H7 (cell line): ENCODE measurements at places on chromosomes 1 and 21.

- no peak for DNase-seq
These were observed 235.8 kb downstream of the COL11A1 start for GRCh38 chr1:102872526-102872925.

GRCh38 chr21:20459838-20460237 is 538.4 kb upstream of the NCAM2 start:
- no peak for DNase-seq

GRCh38 chr1:29958271-29958670 is 721.9 kb downstream of the PTPRU start:
- DNase-seq = no peak

DNA sequence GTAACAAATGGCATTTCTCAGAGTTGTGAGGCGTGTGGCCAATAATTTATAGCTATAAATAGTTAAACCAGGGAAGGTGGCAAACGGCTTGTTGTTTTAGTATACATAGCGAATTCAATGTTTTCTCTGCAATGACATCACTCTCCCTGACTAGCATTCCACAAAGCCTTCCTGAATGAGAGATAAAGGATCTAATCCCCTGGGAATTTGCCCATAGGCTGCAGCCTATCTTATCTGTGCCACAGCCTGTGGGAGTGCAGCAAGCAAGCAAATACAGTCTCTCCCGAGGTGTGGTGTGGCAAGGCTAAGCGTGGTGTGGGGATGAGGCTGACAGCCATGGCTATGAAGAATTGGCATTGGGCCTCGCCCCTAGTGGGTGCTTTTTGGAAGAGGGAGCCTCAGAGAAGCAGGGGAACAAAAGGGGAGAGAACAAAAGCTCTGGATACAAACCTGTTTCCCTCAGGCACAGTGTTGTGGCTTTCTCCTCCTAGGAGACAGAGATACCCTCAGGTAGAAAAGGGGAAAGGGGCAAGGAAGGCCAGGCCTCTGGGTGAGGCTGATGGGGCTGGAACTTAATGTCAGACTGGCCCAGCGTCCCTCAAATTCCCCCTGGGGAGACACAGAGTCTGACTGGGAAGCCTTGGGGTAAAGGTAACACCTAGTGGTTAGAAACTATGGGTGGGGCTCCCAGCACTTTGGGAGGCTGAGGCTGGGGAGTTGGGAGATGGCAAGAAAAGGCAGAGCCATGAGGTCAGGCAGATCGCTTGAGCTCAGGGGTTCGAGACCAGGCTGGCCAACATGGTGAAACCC is 8.9 kb downstream of the TAGLN2 start:
- DNase-seq = peak; percentile 67

DNA sequence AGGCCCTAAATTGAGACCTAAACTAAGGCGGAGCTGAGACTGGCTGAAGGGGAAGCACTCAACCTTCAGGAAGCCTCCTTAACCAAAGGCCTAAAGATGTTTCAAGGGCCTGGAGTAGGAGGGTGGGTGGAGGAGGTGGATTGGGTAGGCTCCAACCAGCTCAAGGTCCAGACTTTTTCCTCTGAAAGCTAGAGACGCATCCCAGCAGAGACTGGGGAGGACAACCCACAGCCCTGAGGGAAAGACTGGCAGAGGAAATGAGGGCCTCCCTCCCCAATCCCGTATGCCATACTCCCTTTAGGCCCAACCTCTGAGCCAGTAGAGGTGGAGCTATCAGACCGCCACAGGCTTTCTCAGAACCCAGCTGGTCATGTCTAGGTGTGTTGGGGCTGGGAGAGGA is 1.1 kb downstream of the ECM1 start:
- DNase-seq = no peak

GRCh38 chr21:37219761-37220432 is 47.2 kb downstream of the VPS26C start:
- DNase-seq = no peak

GRCh38 chr1:18384471-18384870 is 96.3 kb upstream of the KLHDC7A start:
- peak; percentile 64 for DNase-seq

GRCh38 chr1:40045766-40046165 is 5.2 kb downstream of the CAP1 start:
- no peak for DNase-seq

GRCh38 chr1:9434247-9435152 is 104.8 kb upstream of the SLC25A33 start:
- no peak for DNase-seq

DNA sequence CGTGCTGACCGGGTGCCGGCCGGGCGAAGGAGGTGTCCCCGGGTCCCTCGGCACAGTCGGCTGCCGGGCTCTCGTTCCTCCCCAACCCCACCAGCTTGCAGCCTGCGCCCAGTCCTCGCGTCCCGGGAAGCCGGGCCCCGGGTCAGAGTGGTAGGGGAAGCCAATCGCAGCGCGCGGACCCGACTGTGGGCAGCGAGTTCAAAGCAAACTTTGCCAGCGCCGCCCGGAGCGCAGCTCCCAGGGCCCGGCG is 328 bp downstream of the MYCL start:
- DNase-seq = no peak

GRCh38 chr1:71908303-71908702 is 374.0 kb downstream of the NEGR1 start:
- no peak for DNase-seq

DNA sequence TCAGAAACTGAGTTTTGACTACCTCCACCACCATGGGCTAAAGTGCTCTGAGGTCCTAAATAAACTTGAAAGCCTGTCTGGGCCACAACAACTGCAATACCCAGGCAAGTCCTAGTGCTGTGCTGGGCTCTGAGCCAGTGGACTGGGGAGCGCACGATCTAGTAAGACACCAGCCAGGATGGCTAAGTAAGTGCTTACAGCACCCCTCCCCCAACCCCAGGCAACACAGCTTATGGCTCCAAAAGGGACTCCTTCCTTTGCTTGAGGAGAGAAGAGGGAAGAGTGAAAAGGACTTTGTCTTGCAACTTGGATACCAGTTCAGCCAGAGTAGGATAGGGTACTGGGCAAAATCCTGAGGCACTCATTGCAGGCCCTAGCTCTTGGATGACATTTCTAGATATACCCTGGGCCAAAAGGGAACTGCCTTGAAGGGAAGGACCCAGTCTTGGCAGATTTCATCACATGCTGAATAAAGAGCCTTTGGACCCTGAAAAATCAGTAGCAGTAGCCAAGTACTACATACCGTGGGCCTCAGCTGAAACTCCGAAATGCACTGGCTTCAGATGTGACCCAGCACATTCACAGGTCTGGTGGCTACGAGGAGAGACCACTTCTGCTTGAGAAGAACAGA is 1.6 kb downstream of the C1orf105 start:
- no peak for DNase-seq

- no peak for DNase-seq
These were observed 14.6 kb upstream of the JAK1 start for GRCh38 chr1:64980745-64981600.

- no peak for DNase-seq
These were observed 7.7 kb upstream of the PHC2 start for GRCh38 chr1:33438364-33439160.

DNA sequence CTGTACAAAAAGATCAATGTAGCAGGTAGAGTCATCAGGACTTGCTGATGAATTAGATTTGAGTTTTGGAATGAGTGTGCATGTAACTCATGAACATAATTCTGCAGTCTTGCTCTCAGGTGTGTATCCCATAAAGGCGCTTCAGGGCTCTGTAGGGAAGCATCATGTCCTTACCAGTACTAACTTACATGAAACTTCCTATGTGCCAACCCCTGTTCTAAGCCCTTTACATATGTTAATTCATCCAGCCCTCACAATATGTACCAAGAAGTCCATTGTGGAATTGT is 2.1 kb upstream of the FCRLB start:
- DNase-seq = no peak

DNA sequence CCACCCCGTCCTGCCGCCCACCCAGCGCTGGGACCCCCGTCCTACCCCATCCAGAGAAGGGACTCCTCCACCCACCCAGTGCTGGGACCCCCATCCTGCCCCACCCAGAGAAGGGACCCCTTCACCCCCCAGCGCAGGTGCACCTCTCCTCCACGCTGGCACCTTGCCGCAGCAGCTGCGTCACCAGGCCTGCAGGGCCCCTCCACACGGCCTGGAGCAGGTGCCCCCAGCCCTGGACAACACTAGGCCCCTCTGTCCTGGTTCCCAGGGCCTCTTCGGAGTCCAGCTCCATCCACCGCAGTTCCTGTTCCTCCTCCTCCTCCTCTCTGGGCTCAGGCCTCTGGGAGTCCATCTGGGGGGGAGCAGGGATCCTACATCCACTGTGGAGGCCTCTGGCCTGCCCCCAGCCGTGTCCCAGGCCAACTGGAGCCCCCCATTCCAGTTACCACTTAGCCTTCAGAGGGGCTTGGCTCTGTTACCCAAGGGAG is 378 bp downstream of the ANKRD65 start:
- peak; percentile 59 for DNase-seq

DNA sequence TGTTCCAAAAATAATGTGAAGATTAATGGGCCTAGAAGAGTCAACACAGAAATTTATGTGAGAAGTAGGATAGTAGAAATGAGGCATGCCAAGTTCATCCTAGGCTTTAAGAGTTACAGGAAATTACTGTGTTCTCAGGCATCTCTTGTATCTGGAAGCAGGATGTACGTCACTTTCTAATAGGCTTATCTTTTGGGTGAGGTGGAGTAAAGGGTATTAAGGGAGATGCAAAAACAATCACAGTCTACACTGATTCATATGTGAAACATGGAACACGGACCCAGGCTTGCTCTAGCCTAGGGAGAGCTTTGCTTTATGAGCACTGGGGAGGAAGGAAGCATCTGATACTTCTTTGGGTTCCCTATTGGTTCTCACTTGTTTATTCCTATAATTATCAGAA is 84.5 kb upstream of the RGS4 start:
- no peak for DNase-seq

DNA sequence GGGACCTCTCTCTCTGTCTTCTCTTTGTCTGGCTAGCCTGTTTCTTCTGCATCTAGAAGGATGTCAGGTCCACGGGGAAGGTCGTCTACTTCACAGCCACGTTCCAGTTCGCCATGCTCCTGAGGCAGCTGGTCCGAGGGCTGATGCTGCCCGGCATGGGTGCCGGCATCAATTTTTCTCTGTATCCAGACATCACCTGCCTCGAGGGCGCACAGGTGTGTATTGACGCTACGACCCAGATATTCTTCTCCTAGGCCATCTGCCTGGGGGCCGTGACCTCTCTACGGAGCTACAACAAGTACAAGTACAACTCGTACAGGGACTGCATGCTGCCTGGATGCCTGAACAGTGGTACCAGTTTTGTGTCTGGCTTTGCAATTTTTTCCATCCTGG is 841.6 kb upstream of the TMPRSS15 start:
- no peak for DNase-seq

DNA sequence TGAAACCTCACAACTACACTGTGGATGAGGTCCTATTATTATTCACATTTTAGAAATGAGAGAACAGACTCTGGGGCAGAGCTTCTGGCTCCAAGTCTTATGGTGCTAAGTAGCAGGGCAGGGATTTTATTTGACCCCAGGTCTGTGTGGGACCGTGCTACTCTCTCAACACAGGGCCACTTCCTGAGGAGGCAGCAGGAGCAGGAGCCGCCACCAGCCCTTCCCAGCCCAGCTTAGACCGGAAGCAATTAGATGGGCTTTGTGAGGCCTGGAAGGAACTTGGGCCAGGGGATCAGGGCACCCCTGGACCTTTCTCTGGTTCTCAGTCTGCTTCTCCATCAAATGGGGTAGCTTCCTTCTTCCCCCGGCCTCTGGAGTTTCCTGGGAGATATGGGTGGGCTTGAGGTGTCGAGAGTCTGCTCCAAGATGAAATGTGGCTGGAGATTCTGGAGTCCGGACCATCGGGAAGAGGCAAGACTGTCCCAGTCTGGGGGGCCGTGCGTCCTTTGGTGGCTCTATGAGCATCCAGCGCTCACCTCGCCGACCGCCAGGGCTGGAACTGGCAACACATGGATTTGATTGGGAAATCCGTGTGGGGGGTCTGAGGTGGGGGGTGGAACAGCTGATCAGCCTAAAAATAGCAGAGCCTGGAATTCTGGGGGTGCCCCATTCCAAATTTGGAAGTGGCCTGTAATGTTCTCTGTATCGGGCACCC is 136.8 kb downstream of the FOXD2 start:
- DNase-seq = no peak

GRCh38 chr1:200302192-200302920 is 107.5 kb downstream of the ZNF281 start:
- peak; percentile 58 for DNase-seq

GRCh38 chr1:211789641-211790464 is 40.7 kb downstream of the LPGAT1 start:
- no peak for DNase-seq

DNA sequence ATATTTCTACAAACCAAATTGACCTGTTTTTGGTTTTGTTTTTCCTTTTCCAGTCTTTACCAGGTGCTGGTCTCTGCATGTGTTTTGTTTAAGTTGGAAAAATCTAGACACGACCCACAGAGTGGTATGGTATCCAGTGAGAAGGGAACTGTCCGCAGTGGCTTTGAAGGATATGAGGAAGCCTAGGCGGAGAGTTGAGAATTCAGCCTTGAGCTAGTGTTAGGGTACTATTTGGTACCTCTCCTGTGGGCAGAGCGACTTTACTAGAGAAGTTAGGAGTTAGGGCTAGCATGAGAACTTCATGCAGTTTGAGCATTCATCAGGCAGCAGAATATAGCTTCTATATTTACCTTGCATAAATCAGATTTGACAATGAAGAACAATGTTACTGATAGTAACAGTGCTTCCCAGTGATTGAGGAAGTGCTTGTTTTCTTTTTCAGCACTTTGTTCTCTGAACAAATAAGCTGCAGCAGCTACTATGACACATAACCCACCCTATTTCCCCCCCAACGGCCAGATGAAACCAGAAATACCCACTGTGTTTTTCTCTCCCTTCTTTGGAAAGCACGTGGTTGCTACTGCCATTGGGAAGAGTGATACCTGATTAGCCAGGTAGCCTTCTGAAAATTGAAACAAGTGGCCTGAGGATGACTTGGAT is 19.0 kb downstream of the MRPS6 start:
- no peak for DNase-seq

DNA sequence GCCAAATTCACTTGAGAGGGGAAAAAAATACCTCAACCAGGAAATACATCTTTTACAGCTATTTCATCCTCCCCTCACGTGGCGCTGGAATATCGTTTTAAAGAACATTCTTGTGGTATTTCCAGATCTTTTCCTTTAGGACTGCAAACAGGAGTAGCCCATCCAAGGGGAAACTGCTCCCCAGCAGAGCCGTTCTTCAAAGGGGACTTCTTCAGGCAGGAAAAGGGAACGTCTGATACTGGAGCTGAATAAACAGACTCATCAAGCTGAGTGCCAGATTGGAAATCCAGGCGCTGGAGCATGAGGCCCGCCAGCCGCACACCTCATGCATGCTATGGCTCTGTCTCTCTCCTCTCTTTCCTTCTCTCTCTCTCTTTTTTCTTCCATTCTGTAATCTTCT is 34.0 kb upstream of the PROX1 start:
- DNase-seq = no peak

DNA sequence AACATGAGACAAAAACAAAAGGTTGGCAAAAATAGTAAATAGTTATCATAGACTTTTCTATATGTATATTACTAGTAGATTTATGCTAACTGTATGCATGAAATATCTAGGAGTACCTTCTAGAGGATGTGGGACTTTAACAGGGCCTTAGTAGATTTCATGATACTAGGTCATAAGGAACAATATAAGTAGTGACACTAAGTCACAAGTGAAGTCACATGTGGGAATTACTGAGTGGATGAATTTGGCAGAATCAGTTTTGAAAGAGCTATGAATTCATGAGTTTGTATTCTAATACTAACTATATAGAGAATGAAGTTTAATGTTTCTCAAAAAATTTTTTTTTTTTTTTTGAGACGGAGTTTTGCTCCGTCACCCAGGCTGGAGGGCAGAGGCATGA is 53.1 kb upstream of the GPR25 start:
- DNase-seq = no peak

- no peak for DNase-seq
These were observed 6.8 kb upstream of the FAM89A start for GRCh38 chr1:231046730-231047395.

- no peak for DNase-seq
These were observed 11.0 kb downstream of the PRDM15 start for GRCh38 chr21:41868062-41868710.
